ENCODE measurements at places on chromosomes 5 and 9. TPM values are rescaled to one million over a fixed set of nuclear protein-coding genes. Genes with fewer than 3 reads are reported as not detected.

PLAC8L1 gene
- not detected for total RNA-seq

UBE2D2 gene
- 51.3 TPM for total RNA-seq

PPIC gene
- 88.0 TPM for total RNA-seq

DMRTA1 gene
- total RNA-seq, result under 0.01 TPM

DOCK2 gene
- total RNA-seq, result 0.44 TPM

RFX3 gene
- total RNA-seq, result 1.4 TPM

OBP2B gene
- total RNA-seq, result not detected

GRIN3A gene
- not detected for total RNA-seq

INSL6 gene
- total RNA-seq, result not detected

PCDHGA9 gene
- total RNA-seq, result 5.3 TPM

PCDHA3 gene
- total RNA-seq, result 0.10 TPM

HDAC3 gene
- total RNA-seq, result 32.7 TPM

PTPN3 gene
- 8.5 TPM for total RNA-seq

C5orf15 gene
- total RNA-seq, result 54.7 TPM

ALDH7A1 gene
- total RNA-seq, result 47.3 TPM

SPINK13 gene
- 6.4 TPM for total RNA-seq

MAP3K1 gene
- 5.7 TPM for total RNA-seq

N4BP3 gene
- 1.4 TPM for total RNA-seq

CAVIN4 gene
- 0.25 TPM for total RNA-seq

LSM11 gene
- total RNA-seq, result 2.6 TPM

C5orf52 gene
- not detected for total RNA-seq

SNCAIP gene
- 0.78 TPM for total RNA-seq

ARHGEF28 gene
- 1.2 TPM for total RNA-seq

PCDHA1 gene
- not detected for total RNA-seq

CDKN2B gene
- 16.2 TPM for total RNA-seq

PCDHA13 gene
- not detected for total RNA-seq

CDC23 gene
- 14.7 TPM for total RNA-seq

PLCXD3 gene
- 71.4 TPM for total RNA-seq

EGFL7 gene
- total RNA-seq, result 35.9 TPM

SLC6A19 gene
- total RNA-seq, result not detected

IL5 gene
- not detected for total RNA-seq

RIMOC1 gene
- total RNA-seq, result 18.0 TPM

FOXD4L5 gene
- total RNA-seq, result 0.37 TPM

FBXL7 gene
- total RNA-seq, result 9.1 TPM

ARL14EPL gene
- total RNA-seq, result not detected

LRRC70 gene
- total RNA-seq, result 0.87 TPM

ALDH1B1 gene
- 22.5 TPM for total RNA-seq

BAAT gene
- total RNA-seq, result 0.06 TPM

PLPP7 gene
- total RNA-seq, result 22.2 TPM

TGFBI gene
- total RNA-seq, result 366 TPM

ST8SIA4 gene
- 4.1 TPM for total RNA-seq

TESK1 gene
- 17.8 TPM for total RNA-seq

CDC25C gene
- total RNA-seq, result 0.83 TPM

ANKRD18A gene
- total RNA-seq, result not detected

FOXD4L4 gene
- total RNA-seq, result not detected

PLGRKT gene
- 7.9 TPM for total RNA-seq

ANKRD34B gene
- total RNA-seq, result not detected

DND1 gene
- not detected for total RNA-seq

MYMK gene
- not detected for total RNA-seq

QRFP gene
- total RNA-seq, result not detected

CDH9 gene
- not detected for total RNA-seq

All from cardiac ventricle fibroblast (primary cell).